ENCODE measurements at places on chromosomes 6 and 20. TPM values are rescaled to one million over a fixed set of nuclear protein-coding genes. Genes with fewer than 3 reads are reported as not detected.

DNA sequence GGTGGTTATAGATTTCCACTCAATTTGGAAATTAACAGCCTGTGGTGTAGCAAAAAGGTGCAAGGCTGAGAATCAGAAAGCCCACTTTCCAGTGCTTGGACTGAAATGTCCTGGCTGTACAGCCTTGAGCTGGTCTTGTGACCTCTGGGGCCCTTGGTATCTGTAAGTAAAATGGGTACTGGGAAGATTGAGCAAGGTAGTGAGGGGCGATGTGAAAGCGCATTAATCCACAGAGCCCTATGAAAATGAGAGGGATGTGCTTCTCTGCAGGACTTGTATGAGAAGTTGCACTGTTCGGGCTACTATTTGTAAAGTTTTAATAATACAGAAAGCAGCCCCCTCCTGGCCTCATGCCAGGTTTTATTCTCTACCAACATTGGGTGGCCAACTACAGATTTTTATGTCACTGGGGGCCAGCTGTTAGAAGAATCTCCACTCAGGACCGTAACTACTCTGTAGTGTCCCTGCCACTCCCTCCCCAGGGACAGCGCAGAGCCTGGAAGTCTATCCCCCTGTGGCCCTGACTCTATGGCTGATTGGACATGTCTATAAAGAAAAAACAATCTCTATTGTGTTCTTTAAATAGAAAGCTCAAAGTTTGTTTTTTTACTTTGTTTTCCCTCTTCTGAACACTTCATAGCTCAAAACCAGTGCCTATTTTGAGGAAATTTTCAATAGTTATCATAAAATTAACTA lies 254.7 kb upstream of the TAB2 start:
- H3K36me3 ChIP-seq, result no peaks in the 10 kb centered on the region
- H3K27ac ChIP-seq, result no peak overlapping the region
- no peak overlapping the region for H3K4me3 ChIP-seq
- H3K27me3 ChIP-seq, result no peaks in the 10 kb centered on the region

DNA sequence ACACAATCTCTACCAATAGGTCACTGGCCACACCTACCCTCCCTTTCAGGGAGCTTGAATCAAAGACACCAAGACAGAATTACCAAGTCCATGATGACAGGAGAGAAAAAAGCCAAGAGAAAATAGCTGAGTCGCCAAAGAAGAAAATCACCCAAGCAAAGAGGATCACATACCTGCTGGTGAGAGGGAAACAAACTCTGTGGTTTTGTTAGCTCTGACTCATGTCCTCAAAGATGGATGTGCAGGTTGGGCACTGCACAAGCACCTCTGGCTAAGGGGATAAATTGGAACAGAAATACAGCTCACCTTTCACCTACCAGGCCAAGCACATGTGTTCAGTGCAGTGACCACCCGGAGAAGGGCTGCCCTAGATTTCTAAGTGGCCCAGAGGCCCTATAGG lies 114.8 kb downstream of the TFAP2A start:
- H3K4me1 ChIP-seq, result peaks cover 7% of the 10 kb centered on the region

DNA sequence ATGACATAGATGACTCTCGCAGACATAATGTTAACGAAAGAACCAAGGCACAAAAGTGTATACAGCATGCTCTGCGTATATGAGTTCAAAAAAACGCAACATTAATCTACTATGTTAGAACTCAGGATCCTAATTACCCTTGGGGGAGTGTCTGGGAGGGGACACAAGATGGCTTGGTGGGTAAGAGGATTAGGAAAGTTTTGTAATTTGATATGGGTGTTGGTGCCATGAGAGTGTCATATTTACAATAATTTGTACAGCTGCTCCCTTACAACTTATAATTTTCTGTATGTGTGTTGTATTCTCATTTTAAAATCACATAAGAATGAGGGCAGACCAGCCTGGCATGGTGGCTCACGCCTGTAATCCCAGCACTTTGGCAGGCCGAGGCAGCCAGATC lies 38.6 kb downstream of the TFEB start:
- no peaks in the 10 kb centered on the region for H3K27me3 ChIP-seq
- H3K4me3 ChIP-seq, result no peak overlapping the region
- no peak for DNase-seq
- no peaks in the 10 kb centered on the region for H3K36me3 ChIP-seq

GRCh38 chr6:160088069-160088783 lies 33.4 kb upstream of the SLC22A1 start:
- H3K4me1 ChIP-seq, result no peaks in the 10 kb centered on the region
- H3K36me3 ChIP-seq, result peaks cover 33% of the 10 kb centered on the region
- H3K27me3 ChIP-seq, result no peaks in the 10 kb centered on the region
- no peak for DNase-seq
- no peak overlapping the region for H3K4me3 ChIP-seq

Gene TUBB2B
- total RNA-seq, result 121 TPM

- peak; percentile 50 for DNase-seq
- H3K27ac ChIP-seq, result peak overlapping the region; percentile 92
- no peaks in the 10 kb centered on the region for H3K36me3 ChIP-seq
- peaks cover 7% of the 10 kb centered on the region for H3K4me1 ChIP-seq
- peak overlapping the region; percentile 94 for H3K4me3 ChIP-seq
- peaks cover 74% of the 10 kb centered on the region for H3K27me3 ChIP-seq
Measured at GRCh38 chr20:2524709-2525506, 11.5 kb upstream of the TMC2 start.

GRCh38 chr20:44394702-44395460 lies 39.4 kb downstream of the HNF4A start:
- peaks cover 30% of the 10 kb centered on the region for H3K27me3 ChIP-seq
- H3K27ac ChIP-seq, result peak overlapping the region; percentile 62
- no peaks in the 10 kb centered on the region for H3K36me3 ChIP-seq
- no peak for DNase-seq
- H3K4me1 ChIP-seq, result no peaks in the 10 kb centered on the region

- H3K4me3 ChIP-seq, result no peak overlapping the region
- peaks cover 4% of the 10 kb centered on the region for H3K4me1 ChIP-seq
- H3K27me3 ChIP-seq, result peaks cover 5% of the 10 kb centered on the region
- H3K36me3 ChIP-seq, result no peaks in the 10 kb centered on the region
Measured at GRCh38 chr20:18973529-18974173, 160.1 kb downstream of the SCP2D1 start.

GRCh38 chr6:108133594-108134179 lies 32.1 kb upstream of the NR2E1 start:
- peaks cover 15% of the 10 kb centered on the region for H3K4me1 ChIP-seq
- peak overlapping the region; percentile 75 for H3K4me3 ChIP-seq
- peak overlapping the region; percentile 99 for H3K27ac ChIP-seq
- DNase-seq, result peak; percentile 86
- peaks cover 14% of the 10 kb centered on the region for H3K27me3 ChIP-seq

Gene TREML4
- total RNA-seq, result not detected

Measured in mesothelial cell of epicardium (in vitro differentiated cells).